ENCODE measurements at places on chromosomes 3 and 15.

DNA sequence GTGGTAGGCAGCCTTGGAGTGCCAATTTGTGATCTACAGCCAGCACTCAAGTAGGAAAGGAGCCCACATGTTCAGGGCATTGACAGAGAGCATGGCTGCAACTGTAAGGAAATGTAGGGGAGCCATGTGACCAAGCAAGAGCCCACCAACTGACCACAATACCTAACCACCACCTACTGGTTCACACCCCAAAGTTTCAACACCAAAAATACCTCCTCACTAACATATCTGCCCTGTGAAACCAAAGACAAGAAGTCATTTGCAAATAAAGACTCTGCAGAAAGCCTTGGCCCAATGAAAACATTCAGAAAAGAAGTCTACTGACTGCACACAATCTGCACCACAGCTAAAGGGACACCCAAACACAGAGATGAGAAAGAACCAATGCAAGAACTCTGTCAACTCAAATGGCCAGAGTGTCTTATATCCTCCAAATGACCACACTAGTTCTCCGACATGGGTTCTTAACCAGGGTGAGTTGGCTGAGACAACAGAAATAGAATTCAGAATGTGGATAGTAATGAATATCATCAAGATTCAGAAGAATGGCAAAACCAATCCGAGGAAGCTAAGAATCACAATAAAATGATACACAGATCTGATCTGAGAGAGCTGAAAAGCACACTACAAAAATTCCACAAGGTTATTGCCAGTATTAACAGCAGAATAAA lies 40.6 kb downstream of the SLC9C1 start:
- no peak for DNase-seq

DNA sequence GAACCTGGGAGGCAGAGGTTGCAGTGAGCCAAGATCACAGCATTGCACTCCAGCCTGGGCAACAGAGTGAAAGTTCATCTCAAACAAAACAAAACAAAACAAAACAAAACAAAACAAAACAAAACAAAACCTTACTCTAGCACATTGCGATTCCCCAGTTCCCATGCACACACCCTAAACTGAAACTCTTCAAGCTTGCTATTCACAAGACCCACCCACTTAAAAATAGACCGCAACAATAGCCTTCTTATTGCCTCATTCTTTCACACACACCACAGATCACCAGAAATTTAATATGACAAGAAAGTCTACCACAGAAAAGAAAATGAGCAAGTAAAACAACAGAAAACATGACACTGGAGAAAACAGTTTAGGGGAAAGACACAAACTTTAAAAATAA lies 598.4 kb downstream of the FHIT start:
- no peak for DNase-seq

DNA sequence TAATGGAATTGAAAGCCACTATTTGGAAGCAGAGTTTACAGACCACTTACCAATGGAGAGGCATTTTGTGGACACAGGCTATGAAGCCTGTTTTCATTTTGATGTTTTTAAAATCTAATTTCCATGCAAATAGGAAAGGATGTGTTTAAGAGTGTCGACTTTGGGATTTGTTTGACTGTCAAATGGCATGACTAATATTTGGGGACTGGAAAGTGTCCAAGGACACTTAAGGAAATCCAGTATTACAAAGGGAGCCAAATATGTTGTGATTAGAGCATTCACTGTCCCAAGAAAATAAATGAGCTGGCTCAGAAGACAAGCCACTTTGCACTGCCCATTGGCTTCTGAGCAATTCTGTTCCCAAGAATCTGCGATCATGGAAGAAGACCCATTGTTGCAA lies 34.0 kb upstream of the SLC6A11 start:
- no peak for DNase-seq

DNA sequence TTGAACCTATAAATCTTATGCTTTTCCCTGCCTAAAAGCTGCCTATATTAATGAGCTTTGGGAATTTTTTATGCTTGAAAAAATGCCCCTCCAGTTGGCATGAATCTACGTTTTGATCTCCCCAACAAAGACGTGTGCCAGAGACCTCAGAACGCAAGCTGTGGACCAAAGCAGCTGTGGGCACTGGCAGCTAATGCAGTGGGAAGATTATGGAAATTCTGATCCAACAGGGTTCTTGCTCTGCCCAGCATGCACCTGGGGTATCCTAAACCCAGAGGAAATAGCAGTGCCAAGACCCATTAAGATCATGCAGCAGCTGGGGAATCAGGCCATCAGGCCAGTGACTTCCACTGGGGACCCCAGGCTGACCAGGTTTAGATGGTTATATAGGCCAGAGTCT lies 423.0 kb downstream of the ZBBX start:
- DNase-seq = no peak

GRCh38 chr3:51711352-51712037 lies 4.6 kb downstream of the GRM2 start:
- no peak for DNase-seq

GRCh38 chr3:175383813-175384212 lies 524.7 kb downstream of the NAALADL2 start:
- no peak for DNase-seq

- no peak for DNase-seq
These were observed 56.3 kb upstream of the PCSK6 start for GRCh38 chr15:101545548-101546505.

Data from stimulated activated CD8-positive, alpha-beta memory T cell treated with anti-CD3 and anti-CD28 coated beads, Interleukin-7, amount 100 ng/mL, for 1 hour (primary cell).